ENCODE measurements at places on chromosomes 1 and 21.

DNA sequence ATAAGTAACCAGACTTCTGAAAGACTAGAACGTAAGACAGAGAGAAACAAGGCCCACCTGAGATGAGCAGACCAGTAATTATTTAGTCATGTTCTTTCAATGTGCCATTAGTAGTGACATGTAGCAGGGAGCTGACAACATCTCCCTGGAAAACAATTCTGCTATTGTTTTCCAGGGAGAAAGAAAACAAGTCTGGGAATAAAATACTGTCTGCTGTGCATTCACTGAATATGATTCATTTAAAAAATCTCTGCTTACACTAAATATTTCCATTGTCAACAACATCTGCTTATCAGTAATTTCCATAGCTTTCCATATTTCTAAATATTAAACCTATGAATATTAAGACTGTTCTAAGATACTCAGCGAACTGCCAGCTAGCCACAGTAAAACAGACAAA, 80.0 kb downstream of the VCAM1 start:
- no peak for DNase-seq

DNA sequence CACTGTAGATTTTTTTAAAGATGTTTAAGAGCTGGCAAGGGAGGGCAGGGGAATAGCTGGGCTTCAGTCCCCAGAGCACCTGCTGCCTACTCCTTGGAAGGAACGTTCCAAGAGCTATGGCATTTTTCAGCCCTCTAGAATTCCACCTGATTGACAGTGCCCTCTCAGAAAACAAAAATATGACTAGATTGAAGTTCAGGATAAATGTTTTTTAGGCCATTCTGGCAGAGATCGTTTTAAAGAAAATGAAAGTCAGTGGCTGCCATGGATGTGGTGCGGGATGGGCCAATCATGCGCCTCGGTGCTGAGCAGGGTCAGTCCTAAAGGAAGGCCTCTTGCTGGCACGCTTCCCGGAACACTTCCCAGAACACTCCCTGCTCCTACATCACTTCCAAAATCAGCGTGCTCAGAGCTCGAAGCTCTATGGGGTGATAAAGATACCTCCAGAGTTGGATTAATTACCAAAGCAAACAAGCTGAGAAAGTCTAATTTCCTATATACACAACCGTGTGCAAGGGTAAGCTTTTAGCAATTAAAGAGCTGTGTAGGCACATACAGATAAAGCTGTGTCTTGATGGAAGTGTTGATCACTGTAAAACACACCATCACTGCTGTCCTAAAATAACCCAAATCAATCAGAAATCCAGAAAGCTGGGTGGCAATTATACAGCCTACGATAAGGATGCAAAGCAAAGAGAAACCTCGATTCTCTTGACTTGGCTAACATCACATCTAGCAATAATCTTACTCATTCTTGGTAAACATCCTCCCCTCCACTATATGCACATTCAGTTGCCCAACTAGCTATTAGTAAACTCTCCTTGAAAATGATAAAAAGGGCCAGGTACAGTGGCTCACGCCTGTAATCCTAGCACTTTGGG, 34.6 kb downstream of the TGFBR3 start:
- no peak for DNase-seq

- DNase-seq: no peak
Observed at GRCh38 chr1:228145463-228146416, 4.0 kb upstream of the GJC2 start.

DNA sequence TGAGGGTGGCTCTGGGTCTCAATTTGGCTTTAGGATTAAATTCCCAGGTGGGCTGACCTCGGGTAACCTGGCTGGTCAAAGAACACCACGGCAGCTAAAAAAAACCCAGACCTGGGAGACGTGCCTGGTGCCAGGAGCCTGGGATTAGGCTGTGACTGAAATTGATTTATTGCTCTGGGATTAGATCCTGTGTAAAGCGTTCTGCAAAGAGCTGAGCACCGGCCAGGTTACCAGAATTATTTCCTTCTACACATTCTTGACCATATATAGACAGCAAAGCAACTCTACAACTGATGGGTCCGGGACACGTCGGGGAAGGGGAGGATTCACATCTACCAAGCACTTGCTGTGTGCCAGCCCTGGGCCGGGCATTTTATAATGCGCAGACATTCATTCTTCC, 45.2 kb downstream of the TMCO4 start:
- DNase-seq: no peak

DNA sequence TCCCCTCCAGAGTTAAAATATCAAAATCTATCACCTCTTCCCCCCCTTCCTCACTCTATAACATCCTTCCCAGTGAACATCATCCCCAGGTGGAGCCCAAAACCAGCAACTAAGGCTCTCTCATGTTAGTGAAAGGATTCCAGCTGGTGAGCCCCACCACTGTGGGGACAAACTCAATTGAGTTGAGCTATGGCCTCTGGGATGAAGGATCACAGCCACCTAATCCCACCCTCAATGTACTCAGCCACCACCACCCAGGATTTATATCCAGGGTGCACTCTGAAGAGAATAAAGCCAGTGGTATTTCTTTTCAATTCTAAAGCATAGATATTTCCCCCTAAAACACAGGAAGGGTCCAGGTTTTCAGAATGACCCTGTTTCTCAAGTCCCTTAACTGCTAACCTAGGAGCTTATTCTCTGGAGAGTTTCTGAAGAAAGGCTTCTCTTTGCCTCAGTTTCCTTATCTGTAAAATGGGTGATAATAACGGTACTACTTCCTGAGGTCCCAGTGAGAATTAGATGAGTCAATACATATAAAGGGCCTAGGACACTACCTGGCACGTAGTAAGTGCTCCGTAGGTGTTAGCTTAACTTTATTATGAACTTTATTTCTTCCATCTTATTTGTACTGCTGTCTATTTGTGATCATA, 15.6 kb upstream of the BOLA1 start:
- no peak for DNase-seq

GRCh38 chr21:46431884-46432488, 26.7 kb upstream of the DIP2A start:
- DNase-seq: no peak

GRCh38 chr1:168834225-168834872, 105.3 kb upstream of the DPT start:
- no peak for DNase-seq

DNA sequence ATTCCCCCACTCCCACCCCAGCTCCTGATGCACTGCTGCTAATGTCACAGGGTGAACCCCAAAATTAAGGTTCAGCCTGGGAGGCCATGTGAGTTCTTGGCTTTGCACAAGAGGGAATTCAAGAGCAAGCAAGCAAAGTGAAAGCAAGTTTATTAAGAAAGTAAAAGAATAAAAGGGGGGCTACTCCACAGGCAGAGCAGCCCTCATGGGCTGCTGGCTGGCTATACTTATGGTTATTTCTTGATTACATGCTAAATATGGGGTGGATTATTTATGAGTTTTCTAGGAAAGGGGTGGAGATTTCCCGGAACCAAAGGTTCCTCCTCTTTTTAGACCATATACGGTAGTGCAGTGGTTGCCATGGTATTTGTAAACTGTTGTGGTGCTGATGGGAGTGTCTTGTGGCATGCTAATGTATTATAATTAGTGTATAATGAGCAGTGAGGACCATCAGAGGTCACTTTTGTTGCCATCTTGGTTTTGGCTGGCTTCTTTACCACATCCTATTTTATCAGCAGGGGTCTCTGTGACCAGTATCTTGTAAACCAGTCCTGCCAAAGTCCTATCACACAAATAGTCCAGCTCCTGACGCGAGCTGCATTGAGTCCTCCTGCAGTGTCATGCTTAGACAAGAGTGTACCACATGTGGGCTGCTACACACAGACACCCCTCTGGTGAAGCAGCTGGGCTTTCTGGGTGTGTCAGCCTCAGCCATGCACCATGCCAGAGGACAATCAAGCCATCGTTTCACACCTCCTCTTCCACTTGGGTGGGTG, 46.4 kb upstream of the CSF1 start:
- no peak for DNase-seq

DNA sequence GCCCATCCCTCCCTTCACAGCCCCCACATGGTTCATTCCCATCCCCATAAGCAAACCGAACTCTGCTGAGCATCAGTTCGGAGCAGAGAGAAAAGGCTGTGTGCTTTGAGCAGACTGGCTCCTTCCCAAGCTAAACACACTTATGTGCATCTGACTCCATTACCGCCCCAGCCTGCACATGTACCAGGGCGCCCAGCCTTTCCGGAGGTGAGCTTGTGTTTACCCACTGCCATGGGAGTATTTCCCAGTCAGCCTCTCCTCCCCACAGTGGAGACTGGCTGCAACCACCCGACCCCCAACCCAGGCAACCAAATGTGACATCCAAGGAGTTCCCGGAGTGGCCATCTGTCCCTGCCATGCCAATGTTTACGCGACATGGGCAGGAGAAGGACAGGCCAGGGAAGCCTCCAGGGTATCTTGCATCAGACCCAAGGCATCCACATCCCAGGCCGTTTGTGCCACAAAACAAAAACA, 9.4 kb downstream of the TIAM1 start:
- no peak for DNase-seq

DNA sequence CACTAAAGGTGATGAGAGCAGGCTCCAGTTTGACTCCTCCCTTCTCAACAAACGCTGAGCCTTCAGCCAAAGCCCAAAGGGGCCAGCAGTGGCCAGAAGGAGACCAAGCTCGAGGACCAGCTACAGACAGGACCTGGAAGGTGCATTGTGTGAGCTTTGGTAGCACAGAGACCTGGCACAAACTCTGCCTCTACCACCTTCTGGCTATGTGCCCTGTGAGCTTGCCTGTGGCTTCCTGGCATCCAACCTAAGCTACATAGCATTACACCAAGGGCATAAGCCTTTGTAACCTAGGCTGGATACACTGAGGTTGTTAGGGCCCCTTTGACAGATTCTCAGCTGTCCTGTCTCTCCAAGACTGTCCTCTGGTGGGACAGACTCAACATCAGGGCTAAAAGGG, 6.6 kb upstream of the VWA5B1 start:
- DNase-seq: no peak

DNA sequence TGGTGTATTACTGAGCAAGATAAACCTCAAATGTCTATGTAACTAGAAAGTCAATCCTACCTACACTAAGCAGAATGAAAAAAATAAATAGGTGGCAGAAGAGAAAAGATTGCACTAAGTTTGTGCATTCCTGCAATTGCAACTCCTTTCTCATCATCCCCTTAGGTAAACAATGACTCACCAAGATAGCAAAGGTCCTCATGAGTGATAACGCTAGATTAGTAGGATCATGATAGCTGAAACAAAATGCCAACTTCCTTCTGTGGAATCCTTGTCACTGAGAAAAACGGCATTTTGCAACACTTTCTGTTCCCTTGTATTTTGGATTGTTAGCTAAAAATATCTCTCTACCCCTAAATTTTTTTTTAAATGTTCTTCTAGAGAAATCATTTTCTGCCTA, 20.0 kb upstream of the FCER1A start:
- no peak for DNase-seq

DNA sequence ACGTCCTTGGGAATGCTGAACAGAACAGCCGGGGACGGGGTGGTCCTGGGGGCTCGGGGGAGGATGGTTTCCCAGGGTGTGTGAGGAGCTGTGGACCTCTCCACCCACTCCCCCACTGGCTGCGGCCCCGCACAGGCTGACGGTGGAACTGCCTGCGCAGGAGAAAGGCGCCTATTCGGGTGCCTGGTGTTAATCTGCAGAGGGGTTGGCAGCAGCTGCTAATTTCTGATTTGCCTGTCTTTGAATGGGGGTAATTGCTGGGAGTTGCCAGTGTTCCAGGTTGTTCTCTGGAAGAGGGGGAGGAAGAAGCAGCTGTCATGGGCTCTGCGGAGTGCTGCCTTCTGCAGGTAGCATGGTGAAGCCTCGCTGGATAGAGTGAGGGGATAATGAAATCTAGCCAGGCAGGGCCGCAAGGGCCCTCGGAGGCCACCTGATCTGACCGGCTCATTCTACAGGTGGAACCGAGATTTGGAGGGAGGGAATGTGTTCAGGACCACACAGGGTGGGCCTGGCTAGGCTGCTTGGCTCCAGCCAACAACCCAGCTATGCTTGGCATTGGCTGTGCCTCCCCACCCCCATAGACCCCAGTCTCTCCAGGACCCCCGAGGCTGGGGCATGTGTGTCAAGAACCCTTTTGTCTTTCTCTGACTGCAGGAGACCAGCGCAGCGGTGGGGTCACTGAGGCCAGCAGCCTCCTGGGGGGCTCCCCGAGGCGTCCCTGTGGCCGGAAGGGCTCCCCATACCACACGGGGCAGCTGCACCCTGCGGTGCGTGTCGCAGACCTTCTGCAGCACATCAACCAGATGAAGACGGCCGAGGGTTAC, 67.1 kb downstream of the PTPRU start:
- no peak for DNase-seq

DNA sequence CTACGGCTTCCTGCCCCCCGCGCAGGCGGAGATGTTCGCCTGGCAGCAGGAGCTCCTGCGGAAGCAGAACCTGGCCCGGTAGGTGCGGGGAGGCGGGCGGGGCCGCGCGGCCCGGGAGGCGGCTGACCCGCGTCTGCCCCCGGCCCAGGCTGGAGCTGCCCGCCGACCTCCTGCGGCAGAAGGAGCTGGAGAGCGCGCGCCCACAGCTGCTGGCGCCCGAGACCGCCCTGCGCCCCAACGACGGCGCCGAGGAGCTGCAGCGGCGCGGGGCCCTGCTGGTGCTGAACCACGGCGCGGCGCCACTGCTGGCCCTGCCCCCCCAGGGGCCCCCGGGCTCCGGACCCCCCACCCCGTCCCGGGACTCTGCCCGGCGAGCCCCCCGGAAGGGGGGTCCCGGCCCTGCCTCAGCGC, 16.6 kb downstream of the NOC2L start:
- DNase-seq: no peak

GRCh38 chr1:14600405-14601112, 2.1 kb downstream of the KAZN start:
- DNase-seq: no peak

- no peak for DNase-seq
Observed at GRCh38 chr1:38360807-38361206, 314.2 kb upstream of the POU3F1 start.

- DNase-seq: no peak
Observed at GRCh38 chr1:4700801-4701200, 46.4 kb downstream of the AJAP1 start.

DNA sequence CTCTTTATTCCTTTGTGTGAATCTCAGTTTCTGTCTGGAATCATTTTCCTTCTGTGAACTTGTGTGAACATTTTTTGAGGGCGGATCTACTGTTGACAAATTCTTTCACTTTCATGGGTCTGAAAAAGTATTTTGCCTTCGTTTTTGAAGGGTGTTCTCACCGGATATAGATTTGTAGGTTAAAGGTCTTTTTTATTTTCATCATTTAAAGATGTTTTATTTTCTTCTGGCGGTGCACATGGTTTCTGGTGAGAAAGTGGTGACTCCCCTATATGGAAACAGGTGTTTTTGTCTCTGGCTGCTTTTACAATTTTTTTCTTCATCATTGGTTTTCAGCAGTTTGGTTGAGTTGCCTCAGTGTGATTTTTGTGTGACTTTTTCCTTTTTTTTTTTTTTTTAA, 94.9 kb downstream of the DYRK1A start:
- no peak for DNase-seq
